NCI-H1417 treated with DMSO at 0.1 percent for 48 hours (cell line): ENCODE measurements at places on chromosomes 3 and 15.

GRCh38 chr15:93948726-93949125 lies 282.6 kb upstream of the MCTP2 start:
- peak; percentile 74 for DNase-seq

GRCh38 chr3:45029661-45030060 lies 3.6 kb downstream of the CLEC3B start:
- no peak for DNase-seq

GRCh38 chr3:29281344-29282241 lies 722 bp downstream of the RBMS3 start:
- DNase-seq: no peak

GRCh38 chr3:173538410-173538809 lies 140.9 kb downstream of the NLGN1 start:
- DNase-seq: no peak

DNA sequence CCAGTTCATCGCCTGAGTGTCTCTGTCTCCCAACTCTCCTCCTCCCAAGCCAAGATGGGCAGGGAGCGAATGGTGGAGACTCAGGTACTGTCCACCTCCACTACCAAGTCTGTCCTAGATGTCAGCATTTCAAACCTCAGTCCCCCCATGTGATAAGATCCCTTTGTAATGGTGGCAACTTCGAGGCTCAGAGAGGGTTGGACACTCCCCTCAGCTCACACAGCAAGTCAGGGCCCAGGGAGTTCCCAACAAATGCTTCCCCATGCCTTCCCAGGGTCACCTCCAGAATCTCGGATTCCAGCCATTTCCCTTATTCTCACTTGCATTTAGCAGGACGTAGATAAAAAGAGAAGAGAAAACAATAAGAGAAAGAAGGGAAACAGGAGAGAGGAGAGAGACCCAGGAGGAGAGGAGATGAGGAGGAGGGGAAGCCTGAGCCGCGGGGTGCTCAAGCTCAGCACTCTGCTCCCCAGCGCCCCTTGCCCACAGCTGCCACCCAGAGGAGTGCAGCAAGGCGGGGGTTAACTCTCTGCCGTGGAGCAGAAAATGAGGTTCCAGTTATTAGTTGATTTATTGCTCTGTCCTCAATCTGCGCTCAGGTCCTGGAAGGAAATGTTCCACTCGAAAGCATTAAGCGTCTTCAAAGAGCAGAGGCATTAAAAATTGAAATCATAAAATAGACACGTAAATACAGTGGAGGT lies 84.1 kb upstream of the LINGO1 start:
- no peak for DNase-seq

GRCh38 chr3:57206423-57206822 lies 6.6 kb upstream of the HESX1 start:
- DNase-seq: no peak

GRCh38 chr3:117846238-117846637 lies 1136.7 kb downstream of the TUSC7 start:
- no peak for DNase-seq

- DNase-seq: no peak
Observed at GRCh38 chr15:48644467-48644826, 1.1 kb downstream of the FBN1 start.

DNA sequence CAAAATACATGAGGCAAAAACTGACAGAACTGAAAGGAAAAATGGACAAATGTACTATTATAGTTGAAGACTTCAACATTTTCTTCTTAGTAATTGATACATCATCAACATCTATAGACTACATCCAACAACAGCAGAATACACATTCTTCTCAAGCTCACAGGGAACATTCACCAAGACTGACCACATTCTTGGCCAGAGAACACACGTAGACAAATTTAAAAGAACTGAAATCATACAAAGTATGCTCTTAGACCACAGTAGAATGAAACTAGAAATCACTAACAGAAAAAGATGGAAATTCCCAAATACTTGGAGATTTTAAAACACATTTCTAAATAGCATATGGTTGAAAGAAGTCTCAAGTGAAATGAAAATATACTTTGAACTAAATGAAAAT lies 55.1 kb upstream of the NSMCE3 start:
- no peak for DNase-seq

DNA sequence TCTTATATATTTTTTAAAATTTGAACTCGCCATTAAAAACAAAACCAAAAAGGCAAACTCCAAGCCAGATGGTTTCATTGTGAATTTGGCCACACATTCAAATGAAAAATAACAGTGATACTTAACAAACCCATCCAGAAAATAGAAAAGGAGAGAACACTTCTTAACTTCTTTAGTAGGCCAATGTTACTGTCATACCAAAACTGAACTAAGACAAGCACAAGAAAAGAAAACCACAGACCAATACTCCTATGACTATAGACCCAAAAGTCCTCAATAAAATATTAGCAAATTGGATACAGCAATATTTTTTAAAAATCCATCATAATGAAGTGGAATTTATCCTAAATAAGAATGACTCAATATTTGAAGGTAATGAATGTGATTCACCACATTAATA lies 73.5 kb upstream of the ALDH1A3 start:
- DNase-seq: no peak

DNA sequence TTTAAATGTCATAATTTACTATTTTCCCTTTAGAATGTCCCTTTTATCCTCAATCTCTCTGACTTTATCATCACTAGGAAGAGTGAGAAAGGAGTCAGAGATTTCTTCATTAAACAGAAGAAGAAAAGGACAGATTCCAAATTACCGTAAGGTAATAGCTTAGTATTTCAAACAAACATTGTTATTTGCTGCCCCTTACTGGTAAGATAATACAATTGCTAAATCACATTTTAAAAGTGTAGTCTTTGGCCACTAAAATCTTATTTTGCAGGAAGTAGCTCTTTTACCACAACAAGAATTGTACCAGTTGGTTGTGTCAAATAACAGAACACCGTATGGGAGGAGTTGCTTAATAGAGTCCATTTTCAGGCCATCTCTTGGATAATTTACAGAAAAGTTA lies 53.7 kb downstream of the CGGBP1 start:
- no peak for DNase-seq

GRCh38 chr3:179473565-179473964 lies 22.3 kb upstream of the GNB4 start:
- no peak for DNase-seq

DNA sequence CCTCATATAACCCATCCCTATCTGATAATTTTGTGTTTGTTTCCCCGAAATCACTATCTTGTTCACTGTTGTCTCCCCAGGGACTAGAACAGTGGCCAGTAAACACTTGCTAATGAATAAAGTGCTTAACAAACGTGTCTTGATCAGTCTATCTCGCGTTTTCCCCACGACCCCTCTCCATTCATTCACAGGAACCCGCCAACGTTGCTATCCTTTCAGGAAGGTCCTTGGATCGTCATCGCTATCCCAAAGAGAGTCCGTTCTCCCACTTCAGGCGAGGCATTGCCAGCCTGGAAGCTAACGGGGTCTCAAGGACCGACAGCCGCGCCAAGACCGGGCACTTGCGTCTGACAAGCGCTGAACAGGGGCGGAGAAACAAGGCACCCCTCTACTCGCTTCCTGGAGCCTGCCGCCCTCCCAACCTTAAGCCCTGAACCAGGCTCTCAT lies 344 bp downstream of the LINS1 start:
- no peak for DNase-seq
